ENCODE measurements at places on chromosomes 1 and 21.
A peak's percentile ranks its signal among the peaks of the same experiment; 100 is the strongest.

- no peak overlapping the region for H3K4me3 ChIP-seq
- no peaks in the 10 kb centered on the region for H3K4me1 ChIP-seq
- H3K27me3 ChIP-seq, result no peaks in the 10 kb centered on the region
- peak overlapping the region; percentile 20 for H3K27ac ChIP-seq
- no peak for DNase-seq
- no peaks in the 10 kb centered on the region for H3K36me3 ChIP-seq
These were observed 4.5 kb upstream of the IFI16 start for GRCh38 chr1:159005161-159005560.

DNA sequence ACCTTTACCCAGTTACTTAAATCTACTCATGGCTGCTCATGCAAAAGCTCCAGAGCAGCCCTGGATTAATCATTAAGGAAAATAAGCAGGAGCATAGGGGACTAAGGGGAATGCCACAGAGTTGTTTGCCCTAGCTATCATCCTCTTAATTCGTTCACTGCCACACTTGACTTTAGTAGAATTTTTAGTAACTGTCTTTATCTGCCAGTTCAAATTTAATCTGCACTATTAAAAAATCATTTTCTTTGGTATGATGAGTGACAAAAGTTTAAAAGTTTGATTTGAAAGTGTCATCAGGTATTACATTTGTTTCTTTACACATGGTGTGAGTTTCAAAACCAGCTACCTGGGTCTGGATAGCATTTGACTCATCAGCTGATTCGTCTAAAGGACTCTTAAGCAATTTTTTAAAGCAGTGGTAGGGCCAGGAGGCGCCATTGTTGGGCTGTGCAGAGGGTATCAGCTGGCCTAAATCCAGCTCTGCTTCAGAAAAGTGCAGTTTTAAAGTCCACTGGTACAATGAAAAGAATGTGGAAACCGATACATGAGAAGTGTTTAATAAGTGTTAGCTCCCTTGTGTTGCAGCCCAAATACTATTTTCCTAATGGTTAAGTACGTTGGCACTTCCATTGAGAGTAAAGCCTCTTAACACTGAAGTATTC lies 69.9 kb upstream of the DR1 start:
- no peak for DNase-seq
- no peaks in the 10 kb centered on the region for H3K36me3 ChIP-seq
- no peaks in the 10 kb centered on the region for H3K27me3 ChIP-seq

GRCh38 chr1:233520261-233521191 lies 93.4 kb upstream of the KCNK1 start:
- H3K27ac ChIP-seq, result no peak overlapping the region
- H3K27me3 ChIP-seq, result no peaks in the 10 kb centered on the region
- no peak overlapping the region for H3K4me3 ChIP-seq
- no peaks in the 10 kb centered on the region for H3K36me3 ChIP-seq
- DNase-seq, result no peak

DNA sequence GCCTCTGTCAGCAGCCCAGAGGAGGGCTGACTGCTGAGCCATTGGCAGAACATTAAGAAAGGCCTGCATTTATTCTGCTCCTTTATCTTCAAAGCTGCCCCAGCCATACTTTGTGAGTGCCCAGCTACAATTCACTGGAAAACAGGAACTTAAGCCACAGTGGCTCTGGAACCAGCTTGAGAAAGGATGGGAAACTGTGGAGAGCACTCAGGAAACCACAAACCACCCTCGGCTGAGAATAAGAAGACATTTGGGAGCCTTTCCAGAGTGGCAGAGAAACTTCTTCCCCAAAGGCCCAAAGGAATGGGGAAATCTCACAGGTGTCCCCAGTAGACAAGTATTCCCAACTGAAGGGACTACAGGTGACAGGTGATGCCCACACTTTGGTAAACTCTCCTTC lies 1.8 kb downstream of the LAMB3 start:
- peak overlapping the region; percentile 12 for H3K27ac ChIP-seq
- H3K27me3 ChIP-seq, result no peaks in the 10 kb centered on the region
- no peak overlapping the region for H3K4me3 ChIP-seq
- no peak for DNase-seq

DNA sequence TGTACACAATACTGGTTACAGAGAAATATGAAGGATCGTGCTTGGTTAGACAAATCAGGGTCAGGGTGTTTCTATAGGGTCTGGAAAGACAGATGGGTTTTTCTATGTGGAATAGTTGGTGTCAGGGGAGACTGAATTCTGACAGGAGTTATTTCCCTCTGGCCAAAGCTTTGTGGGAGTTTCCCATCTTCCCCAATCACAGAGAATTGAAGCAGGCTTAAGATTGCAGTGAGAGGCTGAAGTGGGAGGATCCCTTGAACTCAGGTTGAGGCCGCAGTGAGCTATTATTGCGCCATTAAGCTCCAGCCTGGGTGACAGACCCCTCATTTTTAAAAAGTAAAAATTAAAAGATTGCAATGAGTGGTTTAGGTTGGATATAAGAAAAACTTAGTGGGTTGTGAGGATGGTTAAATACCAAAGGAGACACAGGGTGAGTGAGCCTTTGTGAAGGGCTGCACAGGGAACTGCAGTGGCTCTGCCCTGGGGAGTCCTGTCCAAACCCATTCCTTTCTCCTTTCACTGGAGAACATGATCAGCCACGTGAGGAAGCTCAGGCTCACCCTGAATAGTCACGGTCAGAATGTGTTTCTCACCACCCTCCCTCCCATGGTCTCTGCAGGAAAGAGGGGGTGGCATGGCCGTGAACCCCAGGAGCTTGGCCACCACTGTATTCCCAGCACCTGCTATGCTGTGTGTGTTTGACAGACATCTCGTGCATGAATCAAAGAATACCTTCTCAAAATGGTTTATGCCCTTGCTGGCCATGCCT lies 101.2 kb downstream of the INTS7 start:
- no peak overlapping the region for H3K27ac ChIP-seq
- no peaks in the 10 kb centered on the region for H3K27me3 ChIP-seq
- H3K4me1 ChIP-seq, result no peaks in the 10 kb centered on the region
- H3K36me3 ChIP-seq, result no peaks in the 10 kb centered on the region

DNA sequence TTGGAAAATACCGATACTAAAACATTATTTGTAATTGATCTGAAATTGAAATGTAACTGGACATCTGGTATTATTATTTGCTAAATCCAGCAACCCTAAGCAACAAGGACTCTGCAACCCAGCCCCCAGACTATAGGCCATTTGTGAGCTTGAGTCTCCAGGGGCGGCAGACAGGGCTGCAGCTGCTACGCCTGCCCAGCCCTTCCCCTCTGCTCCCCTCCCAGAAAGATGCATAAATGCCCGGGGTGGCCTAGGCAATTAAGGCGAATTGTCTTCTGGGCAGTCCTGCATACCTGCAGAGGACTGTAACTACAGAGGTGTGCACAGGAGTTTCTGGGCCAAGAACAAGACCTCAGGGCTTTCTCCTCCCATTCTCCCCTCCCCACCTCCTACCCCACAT lies 41.2 kb upstream of the LBR start:
- peak; percentile 45 for DNase-seq
- H3K27ac ChIP-seq, result no peak overlapping the region
- no peak overlapping the region for H3K4me3 ChIP-seq

All from ascending aorta (tissue), 2 donors.